ENCODE measurements at places on chromosomes 1 and 21. TPM values are rescaled to one million over a fixed set of nuclear protein-coding genes. Genes with fewer than 3 reads are reported as not detected.

The METTL18 gene
- total RNA-seq = 11.0 TPM

The IFI6 gene
- 107 TPM for total RNA-seq

DNA sequence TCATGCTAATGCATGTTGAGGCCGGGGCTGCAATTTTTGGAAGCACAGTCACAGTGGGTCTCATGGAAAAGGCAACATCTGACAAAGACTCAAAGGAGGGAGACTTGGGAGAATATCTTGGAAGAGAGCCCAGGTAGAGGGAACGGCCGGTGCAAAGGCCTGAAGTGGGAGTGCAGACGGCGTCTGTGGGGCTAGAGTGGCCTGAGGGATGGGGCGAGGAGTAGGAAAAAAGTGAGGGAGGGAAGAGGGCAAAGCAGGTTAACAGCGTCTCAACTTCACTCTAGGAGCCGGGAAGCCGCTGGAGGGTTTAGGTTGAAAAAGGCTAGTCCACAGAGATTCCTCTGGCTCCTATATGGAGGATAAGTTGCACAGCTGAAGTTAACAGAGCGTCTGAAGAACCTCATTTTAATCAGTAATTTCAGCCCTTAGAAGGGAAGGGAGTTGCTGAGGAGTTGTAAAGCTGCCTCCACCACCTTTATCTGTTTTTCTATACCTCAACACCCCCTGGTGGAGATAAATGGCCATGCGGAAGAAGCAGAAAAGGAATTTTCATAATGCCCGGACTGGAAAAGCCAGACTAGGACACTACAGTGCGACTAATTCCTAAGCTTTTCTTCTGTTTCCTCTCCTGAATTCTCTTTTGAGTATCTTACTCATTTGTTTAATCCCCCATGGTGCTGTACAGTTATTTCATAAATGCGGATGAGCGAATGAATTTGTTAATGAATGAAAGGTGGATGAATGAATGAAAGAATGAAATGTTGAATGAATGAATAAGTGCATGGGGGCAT, 78.7 kb upstream of the ZNF281 start:
- DNase-seq = no peak
- peak overlapping the region; percentile 9 for H3K4me3 ChIP-seq
- no peak overlapping the region for H3K27ac ChIP-seq
- H3K36me3 ChIP-seq = no peaks in the 10 kb centered on the region
- peaks cover 5% of the 10 kb centered on the region for H3K4me1 ChIP-seq
- H3K27me3 ChIP-seq = no peaks in the 10 kb centered on the region

DNA sequence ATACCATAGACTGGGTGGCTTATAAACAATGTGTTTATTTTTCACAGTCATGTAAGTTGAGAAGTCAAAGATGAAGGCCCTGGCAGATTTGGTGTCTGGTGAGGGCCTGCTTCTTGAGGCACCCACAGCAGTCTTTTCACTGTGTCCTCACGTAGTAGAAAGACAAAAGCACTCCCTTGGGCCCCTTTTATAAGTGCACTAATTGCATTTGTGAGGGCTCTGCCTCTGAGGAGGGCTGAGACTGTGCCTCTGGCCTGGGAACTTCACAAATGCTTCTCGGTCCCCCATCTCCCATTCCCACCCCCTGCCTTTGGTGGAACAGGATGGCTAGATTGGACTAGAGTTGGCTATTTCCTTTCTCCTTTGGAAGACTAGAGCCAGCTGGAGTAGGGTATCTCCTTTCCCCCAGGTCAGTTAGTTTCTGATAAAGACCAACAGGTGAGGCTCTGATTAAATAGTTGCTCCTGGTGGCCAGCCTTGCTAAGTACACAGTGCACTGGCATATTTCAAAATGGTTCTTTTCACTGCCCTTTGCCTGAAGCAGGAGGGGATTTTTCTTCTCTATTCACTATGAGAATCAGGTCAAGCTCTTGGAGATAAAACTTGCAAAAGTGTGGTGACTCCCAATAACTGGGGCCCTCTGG, 82.9 kb downstream of the PLPPR4 start:
- no peaks in the 10 kb centered on the region for H3K36me3 ChIP-seq
- no peak overlapping the region for H3K27ac ChIP-seq
- no peaks in the 10 kb centered on the region for H3K4me1 ChIP-seq
- no peaks in the 10 kb centered on the region for H3K27me3 ChIP-seq

GRCh38 chr1:32048440-32048839, 24.3 kb upstream of the TMEM39B start:
- H3K27me3 ChIP-seq = no peaks in the 10 kb centered on the region
- DNase-seq = no peak
- H3K27ac ChIP-seq = no peak overlapping the region
- H3K4me1 ChIP-seq = no peaks in the 10 kb centered on the region
- no peak overlapping the region for H3K4me3 ChIP-seq

- H3K4me3 ChIP-seq = no peak overlapping the region
- H3K27me3 ChIP-seq = no peaks in the 10 kb centered on the region
- peak overlapping the region; percentile 87 for H3K27ac ChIP-seq
- peaks cover 5% of the 10 kb centered on the region for H3K36me3 ChIP-seq
Measured at GRCh38 chr1:8373581-8374241, 55.8 kb downstream of the SLC45A1 start.

DNA sequence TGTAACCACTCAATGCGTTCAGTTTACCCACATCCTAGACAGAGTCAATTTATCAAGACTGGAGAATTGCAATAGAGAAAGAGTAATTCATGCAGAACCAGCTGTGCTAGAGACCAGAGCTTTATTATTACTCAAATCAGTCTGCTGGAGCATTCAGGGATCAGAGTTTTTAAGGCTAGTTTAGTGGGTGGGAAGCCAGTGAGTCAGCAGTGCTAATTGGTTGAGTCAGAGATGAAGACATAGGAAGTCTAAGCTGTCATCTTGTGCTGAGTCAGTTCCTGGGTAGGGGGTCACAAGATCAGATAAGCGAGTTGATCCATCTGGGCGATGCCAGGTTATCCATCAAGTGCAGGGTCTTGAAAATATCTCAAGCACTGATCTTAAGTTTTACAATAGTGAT, 499.6 kb downstream of the MRPL39 start:
- H3K36me3 ChIP-seq = no peaks in the 10 kb centered on the region
- H3K27ac ChIP-seq = no peak overlapping the region
- no peak for DNase-seq
- no peak overlapping the region for H3K4me3 ChIP-seq
- H3K27me3 ChIP-seq = no peaks in the 10 kb centered on the region

- H3K36me3 ChIP-seq = no peaks in the 10 kb centered on the region
- no peak overlapping the region for H3K4me3 ChIP-seq
- H3K27ac ChIP-seq = no peak overlapping the region
- DNase-seq = no peak
- peaks cover 3% of the 10 kb centered on the region for H3K4me1 ChIP-seq
- no peaks in the 10 kb centered on the region for H3K27me3 ChIP-seq
Measured at GRCh38 chr1:210535761-210536160, 207.1 kb downstream of the HHAT start.

GRCh38 chr1:160951443-160952128, 3.0 kb downstream of the ITLN2 start:
- H3K36me3 ChIP-seq = no peaks in the 10 kb centered on the region
- no peak overlapping the region for H3K4me3 ChIP-seq
- H3K27ac ChIP-seq = no peak overlapping the region
- no peaks in the 10 kb centered on the region for H3K4me1 ChIP-seq

GRCh38 chr1:116544588-116545358, 26.1 kb downstream of the CD58 start:
- H3K4me3 ChIP-seq = no peak overlapping the region
- no peak for DNase-seq
- H3K27me3 ChIP-seq = no peaks in the 10 kb centered on the region
- H3K4me1 ChIP-seq = no peaks in the 10 kb centered on the region
- no peak overlapping the region for H3K27ac ChIP-seq

GRCh38 chr1:165679282-165680036, 18.9 kb downstream of the ALDH9A1 start:
- peaks cover 25% of the 10 kb centered on the region for H3K36me3 ChIP-seq
- no peaks in the 10 kb centered on the region for H3K27me3 ChIP-seq
- H3K27ac ChIP-seq = no peak overlapping the region

- H3K27ac ChIP-seq = no peak overlapping the region
- no peaks in the 10 kb centered on the region for H3K36me3 ChIP-seq
- no peak overlapping the region for H3K4me3 ChIP-seq
- H3K4me1 ChIP-seq = no peaks in the 10 kb centered on the region
Measured at GRCh38 chr1:226202246-226202645, 15.7 kb upstream of the ACBD3 start.

- no peaks in the 10 kb centered on the region for H3K4me1 ChIP-seq
- no peak overlapping the region for H3K4me3 ChIP-seq
- no peak overlapping the region for H3K27ac ChIP-seq
- no peaks in the 10 kb centered on the region for H3K36me3 ChIP-seq
- H3K27me3 ChIP-seq = no peaks in the 10 kb centered on the region
Measured at GRCh38 chr1:229843627-229844238, 217.7 kb downstream of the URB2 start.

DNA sequence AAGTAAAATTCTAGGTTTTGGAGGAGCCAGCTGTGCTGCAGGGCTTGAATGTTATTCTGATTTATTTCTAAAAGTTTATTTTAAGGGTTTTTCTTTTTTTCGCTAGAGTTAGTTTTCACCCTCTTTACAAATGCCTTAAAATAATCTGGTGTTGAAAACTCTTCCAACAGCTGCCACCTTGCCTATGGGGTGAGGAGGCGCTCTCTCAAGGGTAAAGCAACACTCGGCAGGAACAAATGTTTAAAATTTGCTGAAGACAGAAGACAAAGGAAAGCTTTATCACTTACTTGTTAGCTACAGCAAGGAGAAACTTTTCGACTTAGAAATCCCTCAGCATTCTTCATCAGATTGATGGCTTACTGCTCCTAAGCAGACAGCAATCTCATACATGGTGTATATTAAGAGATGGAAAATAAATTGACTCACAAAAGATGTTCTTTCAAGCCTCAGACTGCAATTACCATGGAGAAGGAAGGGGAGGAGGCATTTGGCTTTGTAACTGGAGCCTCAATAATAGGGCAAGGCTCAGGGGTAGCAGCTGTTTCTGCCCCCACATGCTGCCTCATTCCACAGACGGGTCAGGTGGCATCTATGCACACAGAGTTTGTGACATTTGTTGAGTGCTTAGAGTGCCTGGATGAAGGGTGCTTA, 79.8 kb upstream of the RALGPS2 start:
- H3K4me3 ChIP-seq = no peak overlapping the region
- no peak for DNase-seq
- no peaks in the 10 kb centered on the region for H3K4me1 ChIP-seq
- H3K36me3 ChIP-seq = no peaks in the 10 kb centered on the region

Data from spinal cord (tissue), 10 donors.